Hypothalamus (tissue), 51 donors: ENCODE measurements at places on chromosomes 6 and 20.
A peak's percentile ranks its signal among the peaks of the same experiment; 100 is the strongest.

DNA sequence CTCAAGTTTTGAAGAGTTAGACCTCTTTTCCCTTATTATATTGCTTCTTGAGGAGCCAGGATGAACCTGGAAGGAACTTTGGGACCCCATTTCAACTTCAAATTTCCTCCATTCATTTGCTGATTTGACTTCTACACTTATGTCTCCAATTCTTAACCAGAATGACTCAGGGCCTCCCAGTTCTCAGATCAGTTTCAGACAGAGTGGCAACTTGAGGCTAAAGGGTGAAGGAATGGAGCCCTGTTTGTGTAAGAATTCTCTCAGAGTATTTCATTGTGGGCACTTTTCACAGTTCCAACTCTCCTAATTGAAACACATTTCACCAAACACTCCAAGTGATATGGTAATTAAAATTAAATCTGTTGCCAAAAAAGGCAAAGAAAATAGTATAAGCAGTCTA lies 109.0 kb upstream of the FLRT3 start:
- no peak for DNase-seq

GRCh38 chr6:7251646-7252260 lies 61.2 kb downstream of the SSR1 start:
- no peak for DNase-seq

- no peak for DNase-seq
These were observed 228.8 kb upstream of the ECI2 start for GRCh38 chr6:4364172-4364571.

DNA sequence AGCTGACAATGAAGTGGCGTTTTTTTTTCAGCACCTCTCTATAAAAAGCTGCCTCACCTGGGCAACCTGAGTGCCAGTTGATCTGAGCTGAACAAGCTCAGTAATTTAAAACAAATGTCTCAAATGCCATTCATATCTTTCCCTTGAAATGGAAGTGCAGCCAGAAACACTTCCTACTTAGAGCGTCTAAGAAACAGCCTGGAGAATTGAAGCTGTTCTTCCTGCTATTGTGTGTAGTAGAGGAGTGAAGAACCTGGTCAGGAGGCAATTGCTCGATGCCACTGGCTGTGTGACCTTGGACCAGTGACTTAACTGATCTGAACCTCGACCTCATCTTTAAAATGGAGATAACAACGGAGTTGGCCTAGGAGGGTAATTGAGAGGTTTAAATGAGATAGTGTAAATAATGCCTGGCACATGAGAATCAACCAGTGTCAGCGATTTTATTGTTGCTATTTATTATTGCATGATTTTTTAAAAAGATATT lies 95.4 kb upstream of the FOXQ1 start:
- DNase-seq = no peak

DNA sequence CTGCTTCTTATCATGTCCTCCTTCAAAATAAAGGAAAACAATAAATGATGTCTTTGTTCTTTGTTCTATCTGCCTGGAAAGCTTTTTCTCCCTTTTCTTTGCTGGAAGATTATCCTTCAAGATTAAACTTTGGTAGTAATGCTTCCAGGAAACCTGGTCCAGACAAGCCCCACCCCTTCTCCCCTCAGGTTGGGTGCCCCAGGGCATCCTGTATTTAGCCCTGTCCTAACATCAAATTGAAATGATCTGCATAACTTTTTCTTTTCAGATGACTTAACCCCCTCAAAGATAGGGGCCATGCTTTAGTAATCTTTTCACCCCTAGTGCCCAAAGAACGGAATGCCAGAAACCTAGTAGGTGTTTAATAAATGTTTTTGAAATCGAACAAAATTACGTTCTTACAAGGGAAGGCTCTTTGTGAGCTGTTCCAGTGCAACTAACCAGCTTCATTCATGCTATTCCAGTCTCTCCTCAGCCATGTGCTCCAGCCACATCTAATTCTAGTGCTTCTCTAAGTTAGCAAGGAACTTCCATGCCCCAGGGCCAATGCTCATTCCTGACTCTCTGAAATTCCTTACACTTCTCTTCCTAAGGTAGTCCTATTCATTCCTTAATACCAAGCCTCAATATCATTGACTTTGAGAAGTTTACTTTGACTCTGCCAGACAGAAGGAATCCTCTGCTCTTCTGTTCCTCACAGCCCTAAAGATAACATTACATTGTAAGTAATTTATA lies 135.6 kb upstream of the BACH2 start:
- DNase-seq = no peak

GRCh38 chr20:53578492-53579222 lies 15.0 kb downstream of the ZNF217 start:
- no peak for DNase-seq

- no peak for DNase-seq
These were observed 103.6 kb downstream of the MAP3K7 start for GRCh38 chr6:90483116-90483839.

GRCh38 chr6:112956696-112957535 lies 609.8 kb downstream of the RFPL4B start:
- DNase-seq = no peak

DNA sequence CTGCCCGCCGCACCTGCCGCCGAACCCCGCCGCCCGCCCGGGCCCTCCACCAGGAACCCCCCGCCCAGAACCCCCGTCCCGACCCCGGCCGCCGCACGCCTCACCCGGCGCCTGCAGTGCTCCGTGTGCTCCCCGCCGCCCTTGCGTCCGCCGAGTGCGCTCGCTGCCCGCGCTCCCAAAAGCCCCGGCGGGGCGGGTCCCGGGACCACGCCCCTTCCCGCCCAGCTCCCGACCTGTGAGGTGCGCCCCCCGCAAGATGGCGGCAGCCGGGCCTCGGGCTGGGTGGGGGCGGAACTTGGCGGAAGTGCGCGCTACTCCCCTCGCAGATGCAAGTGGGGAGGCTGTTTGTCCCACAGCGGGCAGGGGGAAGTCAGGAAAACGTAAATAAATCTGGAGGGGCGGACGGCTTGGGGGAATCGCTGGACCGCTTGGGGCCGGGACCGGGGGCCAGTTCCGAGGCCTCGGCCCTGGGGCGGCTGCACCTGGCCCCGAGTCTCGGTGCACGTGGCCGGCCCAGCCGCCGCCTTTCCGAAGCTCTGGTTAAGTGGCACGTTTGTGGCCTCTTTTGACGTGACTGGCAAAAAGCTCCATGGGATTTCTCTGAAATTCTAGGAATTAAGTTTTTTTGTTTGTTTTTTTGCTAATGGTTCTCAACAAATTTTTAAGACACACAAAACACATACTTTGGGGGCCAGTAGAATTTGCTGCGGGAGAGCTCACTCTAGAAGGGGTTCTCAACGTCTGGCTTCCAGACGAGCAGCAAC lies at the start of gene EZR:
TSS of gene EZR (minus strand) at position 156 of the 764 bp plus-strand sequence. CDS start 1,275 bp downstream, outside the sequence.
- DNase-seq = peak; percentile 40

- DNase-seq = no peak
These were observed 4.9 kb downstream of the FOXC1 start for GRCh38 chr6:1614448-1615150.

GRCh38 chr6:10733151-10733715 lies 10.4 kb downstream of the TMEM14C start:
- no peak for DNase-seq

DNA sequence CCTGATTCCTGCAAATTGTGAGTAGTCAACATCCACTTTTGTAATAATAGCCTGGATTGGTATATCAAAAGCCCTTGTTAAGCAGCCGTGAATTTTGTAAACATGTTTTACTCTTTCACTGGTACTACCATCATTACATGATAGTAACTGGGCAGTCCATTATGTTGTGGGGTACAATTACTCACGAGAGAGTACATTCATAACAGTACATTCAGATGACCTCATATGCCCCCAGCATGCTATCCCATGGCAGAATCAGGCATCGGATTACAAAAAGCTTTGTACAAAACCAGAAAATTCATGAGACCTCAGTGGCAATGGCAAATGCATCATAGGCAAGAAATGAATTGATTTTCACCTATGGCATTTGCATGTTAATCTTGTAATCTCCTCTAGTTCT lies 166.2 kb downstream of the EPM2A start:
- no peak for DNase-seq

- no peak for DNase-seq
These were observed 1.9 kb downstream of the ABRACL start for GRCh38 chr6:139030228-139030963.

- DNase-seq = no peak
These were observed 11.0 kb upstream of the FOXF2 start for GRCh38 chr6:1378065-1379016.

GRCh38 chr6:105691971-105692370 lies 289.1 kb upstream of the PREP start:
- no peak for DNase-seq

DNA sequence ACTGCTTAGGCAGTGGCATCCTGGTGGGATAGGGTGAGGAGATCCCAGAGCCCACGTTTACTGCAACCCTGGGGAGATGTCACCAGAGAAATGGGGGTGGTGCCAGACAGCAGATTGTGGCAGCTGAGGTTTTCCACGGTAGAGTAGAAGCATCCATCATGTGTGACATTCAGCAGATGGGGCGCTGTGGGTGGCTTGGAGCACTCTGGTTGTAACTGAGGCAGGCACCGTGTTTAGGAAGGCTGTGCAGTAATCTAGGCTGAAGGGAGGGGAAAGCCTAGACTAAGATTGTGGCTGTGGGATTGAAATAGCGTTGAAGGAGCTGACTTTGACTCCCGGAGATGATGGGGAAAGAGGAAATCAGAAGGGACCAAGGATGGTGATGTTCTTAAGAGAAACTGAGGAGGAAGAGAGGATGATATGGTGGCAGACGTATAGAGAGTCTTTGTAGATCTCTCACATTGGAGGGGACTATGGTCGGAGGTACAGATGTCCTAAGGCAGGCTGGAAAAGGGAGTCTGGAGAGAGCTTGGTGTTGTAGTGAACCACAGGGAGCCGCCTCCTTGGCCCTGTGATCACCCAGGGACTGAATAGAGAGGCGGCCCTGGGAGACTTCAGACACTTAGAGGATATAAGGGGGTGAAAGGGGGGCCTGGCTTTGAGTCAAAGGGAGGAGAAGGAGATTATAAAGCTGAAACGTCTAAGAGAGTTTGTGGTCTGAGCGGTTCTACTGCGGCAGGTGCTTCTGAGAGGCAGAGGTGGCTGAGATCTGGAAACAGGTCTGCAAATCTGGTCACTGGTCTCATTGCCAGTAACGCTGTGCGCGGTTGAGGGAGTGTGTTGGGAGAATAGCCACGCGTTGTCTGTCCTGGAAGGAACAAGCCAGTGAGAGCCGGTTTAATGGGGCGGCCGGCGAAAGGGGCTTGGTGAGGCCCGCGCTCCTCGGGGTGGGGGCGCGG lies 792 bp upstream of the MICA start:
- DNase-seq = no peak
